ENCODE measurements at places on chromosomes 1 and 21.
A peak's percentile ranks its signal among the peaks of the same experiment; 100 is the strongest.

GRCh38 chr1:7980984-7981383 lies 19.5 kb downstream of the PARK7 start:
- no peak for DNase-seq

- DNase-seq = no peak
These were observed 660 bp downstream of the PGBD5 start for GRCh38 chr1:230425252-230426091.

GRCh38 chr1:52402860-52403240 lies 1.4 kb downstream of the ORC1 start:
- no peak for DNase-seq

DNA sequence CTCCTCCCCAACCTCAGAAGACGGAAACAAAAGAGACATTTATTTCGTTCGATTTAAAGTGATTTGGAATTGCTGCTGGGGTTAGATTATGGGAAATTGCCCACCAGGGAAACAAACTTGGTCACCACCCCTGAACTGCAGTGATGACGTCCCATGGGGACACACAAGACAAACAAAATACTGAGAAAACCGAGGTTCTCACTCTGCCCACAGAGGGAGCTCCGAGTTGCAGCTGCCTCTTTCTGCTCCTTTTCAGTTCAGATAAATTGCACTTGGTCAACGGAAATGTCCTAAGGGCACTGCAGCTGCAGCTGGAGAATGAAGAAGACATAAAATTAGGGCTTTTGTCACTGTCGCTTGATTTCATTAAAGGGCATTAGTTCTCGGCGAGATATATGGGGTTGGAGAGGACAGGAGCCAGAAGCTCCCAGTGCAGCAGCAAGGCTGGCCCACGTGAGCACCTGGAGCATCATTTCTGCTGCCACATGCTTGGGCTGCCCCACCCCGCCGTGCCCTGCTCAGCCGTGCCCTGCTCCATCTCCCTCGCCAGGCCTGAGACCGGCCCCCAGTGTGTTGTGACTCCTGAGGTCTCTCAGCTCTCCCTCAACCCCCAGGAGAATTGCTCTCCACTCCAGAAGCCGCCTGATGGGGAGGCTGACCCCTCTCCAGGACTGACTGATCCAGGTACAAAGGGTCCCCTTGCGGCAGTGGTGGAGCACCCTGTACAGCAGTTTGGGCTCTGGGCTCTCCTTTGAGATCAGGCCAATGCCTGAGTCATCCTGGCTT lies 231.7 kb upstream of the AJAP1 start:
- no peak for DNase-seq

GRCh38 chr1:219708919-219709543 lies 96.1 kb upstream of the ZC3H11B start:
- no peak for DNase-seq

- no peak for DNase-seq
These were observed 130.6 kb downstream of the MRPS6 start for GRCh38 chr21:34203851-34204420.

DNA sequence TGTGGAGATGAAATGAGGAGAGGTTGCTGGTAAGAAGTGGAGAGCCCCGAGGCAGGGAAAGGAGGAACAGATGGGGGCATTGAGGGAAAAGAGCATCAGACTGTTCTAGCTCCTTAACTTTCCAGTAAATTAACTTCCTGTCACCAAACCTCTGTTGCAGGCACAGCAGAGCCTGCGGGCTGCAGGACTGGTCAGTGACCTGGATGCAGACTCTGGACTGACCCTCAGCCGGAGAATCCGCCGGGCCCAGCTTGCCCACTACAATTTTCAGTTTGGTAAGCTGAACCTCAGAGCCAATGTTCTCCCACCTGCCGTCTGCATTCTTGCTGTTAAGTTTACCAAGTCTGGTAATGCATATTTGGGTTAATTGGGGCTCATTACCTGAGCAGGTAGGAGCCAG lies 2.5 kb upstream of the ECM1 start:
- no peak for DNase-seq

DNA sequence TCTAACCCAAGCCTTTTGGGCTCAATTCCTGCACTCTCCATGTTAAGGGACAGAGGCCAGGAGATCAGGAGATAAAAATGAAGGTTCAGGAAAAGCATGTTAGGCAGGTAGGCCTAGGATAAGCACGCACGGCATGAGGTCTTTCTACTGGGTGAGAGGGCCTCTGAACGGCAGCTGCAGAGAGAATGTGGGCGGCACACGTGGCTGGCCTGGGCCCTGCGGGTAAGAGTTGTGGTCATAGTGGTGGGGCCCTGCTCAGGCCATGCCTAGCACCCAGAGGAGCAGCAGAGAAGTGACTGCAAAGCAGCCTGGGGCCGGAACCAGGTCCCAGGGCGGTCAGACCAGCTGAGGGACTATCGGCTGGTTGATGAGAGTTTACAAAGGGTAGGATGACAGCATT lies 7.5 kb upstream of the FOXO6 start:
- DNase-seq = no peak

DNA sequence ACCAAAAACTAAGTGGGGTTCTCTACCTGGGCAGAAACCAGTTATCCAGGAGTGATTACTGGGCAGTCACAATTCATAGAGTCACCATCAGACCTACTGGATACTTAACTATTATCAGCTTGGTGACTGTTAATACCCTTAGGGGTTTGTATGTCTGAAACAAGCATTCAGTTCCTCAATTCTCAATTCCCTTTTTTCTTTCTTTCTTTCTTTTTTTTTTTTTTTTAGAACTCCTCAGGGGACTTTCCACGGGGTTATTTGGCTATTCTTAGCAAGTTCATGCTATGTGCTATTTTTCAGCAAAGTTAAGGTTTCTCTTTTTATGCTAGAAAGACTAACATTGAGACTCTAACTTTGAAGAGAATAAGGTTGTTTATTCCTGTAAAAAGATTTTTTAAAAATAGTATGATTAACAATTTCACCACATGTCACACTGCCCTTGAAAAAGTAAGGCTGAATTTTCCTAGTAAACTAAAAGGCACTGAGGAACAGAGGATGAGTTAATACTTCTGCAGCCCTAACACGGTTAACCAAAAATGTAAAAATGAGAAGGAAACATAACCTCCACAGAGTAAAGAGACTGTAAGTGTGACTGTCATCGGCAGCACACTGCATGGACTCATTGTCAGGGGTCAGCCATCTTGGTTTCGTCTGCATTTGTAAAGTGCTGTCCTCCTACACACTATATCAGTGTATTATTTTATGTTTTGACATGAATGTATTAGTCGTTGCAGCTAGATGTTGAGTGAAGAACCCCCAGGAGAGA lies 310.2 kb downstream of the NTNG1 start:
- no peak for DNase-seq

DNA sequence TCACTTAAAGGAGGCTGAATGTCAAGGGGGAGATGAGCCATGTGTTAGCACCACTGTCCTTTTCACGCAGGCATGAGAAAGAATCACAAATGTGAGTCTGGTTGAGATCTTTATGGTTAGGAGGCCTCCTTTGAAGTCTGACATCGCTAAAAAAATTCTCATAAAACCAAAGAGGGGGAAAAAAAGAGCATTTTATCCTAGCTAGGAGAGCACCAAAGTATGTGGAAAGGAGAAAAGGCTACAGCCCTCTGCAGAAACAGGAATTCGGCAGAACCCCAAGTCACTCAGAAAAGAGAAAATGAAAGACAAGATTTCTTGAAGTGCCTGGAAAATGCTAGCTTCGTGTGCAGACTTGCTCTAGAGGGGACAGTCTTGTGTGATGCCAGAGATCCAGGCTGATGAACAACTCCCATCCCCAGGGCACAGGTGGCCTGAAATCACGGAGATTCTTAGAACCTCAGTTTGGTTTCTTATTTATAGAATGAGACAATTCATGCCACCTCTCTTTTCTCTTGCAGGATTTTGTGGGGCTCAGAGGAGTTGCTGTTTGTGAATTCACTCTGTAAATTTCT lies 61.5 kb downstream of the RUNX1 start:
- DNase-seq = no peak

- no peak for DNase-seq
These were observed 10.6 kb downstream of the ZZZ3 start for GRCh38 chr1:77671836-77672235.

GRCh38 chr1:152487871-152488270 lies 22.7 kb upstream of the LCE5A start:
- no peak for DNase-seq

- peak; percentile 25 for DNase-seq
These were observed 276.9 kb upstream of the ZRANB2 start for GRCh38 chr1:71357708-71358107.

DNA sequence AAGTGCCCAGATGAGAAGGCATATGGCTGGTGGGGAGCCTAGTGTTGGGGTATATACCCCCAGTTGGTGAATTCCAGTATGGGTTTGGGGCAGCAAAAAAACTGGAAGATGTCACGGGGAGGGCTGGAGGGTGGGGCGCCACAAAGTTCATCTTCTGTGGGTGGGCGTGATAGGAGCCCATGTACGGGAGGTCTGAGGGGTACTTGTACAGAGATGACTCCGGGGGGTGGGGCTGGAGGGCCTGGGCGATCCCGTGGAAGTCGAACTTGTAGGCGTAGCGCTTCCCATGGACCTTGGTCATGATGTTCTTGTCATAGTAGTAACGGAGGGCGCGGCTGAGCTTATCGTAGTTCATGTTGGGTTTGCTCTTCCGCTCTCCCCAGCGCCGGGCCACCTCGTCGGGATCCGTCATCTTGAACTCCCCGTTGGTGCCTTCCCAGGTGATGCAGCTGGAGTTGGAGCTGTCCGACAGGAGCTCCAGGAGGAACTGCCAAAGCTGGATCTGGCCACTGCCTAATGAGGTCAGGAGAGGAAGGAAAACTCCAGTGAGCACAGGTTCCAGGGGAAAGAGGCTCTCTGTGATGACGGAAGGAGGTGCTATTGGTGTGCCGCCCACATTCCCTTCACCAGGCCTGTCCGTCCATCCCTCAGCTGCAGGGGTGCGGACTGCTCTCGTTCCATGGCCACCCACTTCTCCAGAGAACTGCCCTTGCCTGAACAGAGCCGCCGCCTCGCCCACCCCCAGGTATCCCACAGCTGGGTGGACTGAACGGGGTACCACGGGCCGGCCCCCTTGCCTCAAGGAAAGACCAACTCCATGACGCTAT lies 114.7 kb downstream of the ERG start:
- no peak for DNase-seq

DNA sequence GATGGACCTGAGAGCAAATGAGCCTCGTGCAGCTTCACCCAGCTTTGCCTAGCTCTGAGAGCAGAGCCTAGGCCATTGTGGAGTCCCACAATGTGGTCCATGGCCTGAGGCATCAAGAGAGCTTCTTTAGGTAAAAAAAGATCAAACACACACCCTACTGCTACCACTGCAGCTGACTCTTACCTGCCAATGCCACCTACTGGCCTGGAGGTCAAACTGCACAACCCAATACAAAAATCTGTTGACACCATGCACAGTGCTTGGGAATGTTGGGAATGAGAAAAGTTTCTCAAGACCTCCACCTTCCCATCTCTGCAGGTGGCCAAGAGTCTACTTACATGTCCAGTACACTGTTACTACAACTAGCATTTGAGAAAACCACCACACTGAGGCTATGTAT lies 60.6 kb downstream of the UCHL5 start:
- DNase-seq = no peak

DNA sequence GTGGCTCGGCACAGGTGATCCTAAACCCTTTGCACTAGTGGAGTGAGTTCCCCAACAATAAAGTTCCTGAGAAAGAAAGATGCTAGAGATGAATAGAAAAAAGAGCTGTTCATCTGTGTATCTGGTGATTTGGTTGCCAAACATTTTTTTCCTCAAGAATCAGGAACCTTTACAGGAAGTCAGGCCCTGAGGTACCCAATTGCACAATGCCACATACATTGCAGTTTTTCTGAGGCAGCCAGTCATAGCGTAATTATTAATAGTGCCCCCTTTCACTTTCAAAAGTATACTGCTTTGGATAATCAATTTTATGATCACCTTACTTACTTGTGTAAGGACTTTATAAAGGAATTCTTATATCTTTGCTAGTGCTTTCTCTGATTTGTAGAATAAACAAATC lies 346.3 kb upstream of the POU3F1 start:
- no peak for DNase-seq

DNA sequence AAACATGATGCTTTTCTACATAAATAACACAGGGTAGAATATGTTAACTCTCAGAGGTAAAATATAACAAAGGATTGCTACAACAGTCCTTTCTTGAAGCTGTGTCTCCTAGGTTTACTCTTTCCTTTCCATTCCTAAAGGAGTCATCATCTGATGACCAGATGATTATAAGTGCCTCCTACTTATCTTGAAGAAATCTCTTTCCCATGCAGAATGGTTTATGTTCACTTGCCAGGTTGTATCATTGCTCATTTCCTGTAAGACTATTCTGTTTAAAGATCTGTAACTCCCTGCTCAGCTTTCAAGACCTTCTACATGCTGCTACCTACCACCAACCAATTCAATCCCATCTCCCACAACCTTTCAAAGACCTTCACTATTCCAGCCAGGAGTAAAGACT lies 51.5 kb upstream of the PTCH2 start:
- DNase-seq = peak; percentile 71

GRCh38 chr1:23617084-23617521 lies 57.8 kb upstream of the ID3 start:
- no peak for DNase-seq

- DNase-seq = peak; percentile 45
These were observed 25.6 kb upstream of the IER5 start for GRCh38 chr1:181062836-181063428.

DNA sequence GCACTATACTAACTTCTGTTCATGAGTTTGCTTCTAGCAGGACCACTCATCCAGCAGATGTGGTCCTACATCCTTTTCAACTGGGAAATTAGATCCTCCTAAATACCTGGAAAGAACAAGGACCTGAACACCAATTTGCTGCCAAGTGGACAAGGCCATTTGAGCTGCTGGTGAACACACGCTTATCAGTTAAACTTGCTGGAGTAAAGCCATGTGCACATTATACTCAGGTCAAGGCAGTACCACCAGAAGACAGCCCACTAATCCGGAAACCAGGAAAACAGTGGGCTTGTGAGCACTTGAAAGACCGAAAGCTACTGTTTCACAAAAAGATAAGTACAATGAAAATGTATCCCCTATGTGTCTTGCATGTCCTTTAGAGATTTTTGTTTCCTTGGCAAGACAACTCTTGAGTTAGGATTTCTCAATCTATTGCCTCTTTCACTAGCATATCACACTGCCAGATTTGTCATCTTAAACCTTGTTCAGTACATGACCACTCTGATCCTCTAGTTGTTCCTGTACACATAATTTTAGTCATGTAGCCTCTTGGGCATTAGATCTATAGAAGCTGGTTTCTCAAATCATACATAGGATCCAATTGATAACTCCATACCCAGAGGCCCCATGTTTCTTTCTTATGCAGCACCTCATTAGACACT lies 4.5 kb upstream of the REN start:
- DNase-seq = peak; percentile 37

GRCh38 chr1:112308716-112309115 lies 87.3 kb upstream of the CTTNBP2NL start:
- DNase-seq = no peak

DNA sequence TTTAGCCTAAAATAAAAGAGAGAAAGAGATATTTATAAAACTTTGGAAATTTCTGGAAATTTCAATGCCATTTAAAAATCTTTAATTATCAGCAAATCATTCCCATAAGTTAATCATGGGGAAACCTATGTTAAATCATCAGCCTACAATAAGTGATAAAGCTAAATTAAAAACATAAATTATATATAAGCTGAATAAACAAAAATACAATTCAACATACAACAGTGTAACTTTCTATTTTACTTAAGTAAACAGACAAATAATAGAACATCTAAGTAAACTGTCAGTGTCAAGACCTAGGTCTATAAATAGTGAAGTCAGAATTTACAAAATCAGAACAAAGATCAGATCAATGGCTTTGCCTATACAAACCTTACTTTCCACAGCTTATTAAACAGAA lies 57.5 kb downstream of the EPRS1 start:
- no peak for DNase-seq

GRCh38 chr1:173867141-173867752 lies 542 bp downstream of the GAS5 start:
- no peak for DNase-seq

Data from cardiac fibroblast (primary cell).